T-helper 17 cell (primary cell): ENCODE measurements at places on chromosomes 6 and 20.
A peak's percentile ranks its signal among the peaks of the same experiment; 100 is the strongest.

DNA sequence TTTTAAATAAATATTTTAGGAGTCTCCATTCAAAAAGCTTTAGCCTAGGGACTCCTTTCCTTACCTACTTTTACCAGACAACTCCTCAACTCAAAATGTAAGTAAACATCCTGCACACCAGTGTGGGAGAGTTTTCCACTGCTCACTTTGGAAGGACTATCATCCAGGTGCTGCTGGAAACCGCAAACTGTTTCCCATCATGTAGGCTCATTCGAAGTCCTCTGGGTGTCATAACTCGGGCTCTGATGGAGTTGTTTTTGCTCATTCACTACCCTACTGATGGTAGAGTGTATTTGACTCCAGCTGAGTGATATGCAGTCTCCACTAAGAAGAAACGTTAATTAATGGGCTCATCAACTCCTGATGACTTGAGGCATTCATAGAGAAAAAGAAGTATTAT is 136.5 kb upstream of the AKAP12 start:
- DNase-seq = no peak

- no peak for DNase-seq
Observed at GRCh38 chr6:33729059-33729458, 17.6 kb upstream of the UQCC2 start.

- DNase-seq = no peak
Observed at GRCh38 chr20:57261457-57262251, 4.8 kb downstream of the BMP7 start.

DNA sequence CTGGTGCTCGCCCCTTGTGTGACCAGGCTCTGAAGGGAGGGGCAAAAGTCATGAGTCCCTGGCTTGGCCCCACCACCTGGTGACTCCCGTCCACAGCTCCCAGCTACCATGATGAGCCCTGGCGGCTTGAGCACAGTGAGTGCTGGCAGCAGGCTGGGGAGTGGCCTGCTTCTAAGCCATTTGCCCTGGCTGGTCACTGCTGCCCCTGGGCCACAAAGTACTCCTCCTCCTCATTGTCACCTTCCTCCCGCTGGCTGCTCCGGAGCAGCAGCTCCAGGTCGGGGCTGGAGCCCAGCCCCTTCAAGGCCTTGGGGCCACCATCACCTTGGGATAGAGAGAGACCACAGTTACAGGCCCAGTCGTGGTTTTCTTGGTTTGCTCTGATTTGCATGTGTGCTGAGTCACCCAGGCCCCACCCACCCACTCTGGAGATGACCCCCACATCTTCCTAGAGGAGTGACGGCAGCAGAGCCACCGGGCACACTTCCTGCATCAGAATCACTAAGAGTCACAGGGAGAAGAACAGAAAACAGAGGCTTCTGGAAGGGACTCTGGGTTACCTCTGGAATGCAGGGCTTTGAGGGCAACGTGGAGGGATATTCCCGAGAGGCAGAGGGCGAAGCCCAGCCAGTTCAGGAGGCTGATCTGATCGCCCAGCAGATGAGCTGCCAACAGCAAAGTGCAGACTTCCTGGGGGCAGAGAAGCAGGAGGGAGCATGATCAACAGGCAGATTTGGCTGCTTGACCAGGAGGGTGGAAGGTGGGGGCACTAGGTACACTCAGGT is 42.1 kb upstream of the CDH22 start:
- DNase-seq = no peak

GRCh38 chr20:3080939-3081388 is 3.6 kb downstream of the AVP start:
- DNase-seq = no peak

DNA sequence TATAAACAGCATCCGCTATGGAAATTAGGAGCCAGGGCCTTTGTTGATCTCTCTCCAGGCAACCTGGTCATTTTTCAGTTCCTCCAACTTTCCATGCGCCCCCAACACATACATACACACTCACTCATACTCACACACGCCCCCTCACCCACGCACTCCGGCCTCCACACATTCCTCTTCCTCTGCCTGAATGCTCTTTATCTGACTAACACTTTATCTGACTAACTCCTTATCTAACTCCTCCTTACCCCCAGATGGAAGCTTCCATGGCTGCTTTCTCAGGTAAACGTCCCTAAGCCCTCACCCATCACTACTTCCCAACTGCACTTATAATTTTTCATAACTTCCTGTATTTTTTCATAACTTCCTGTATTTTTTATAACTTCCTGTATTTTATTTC is 17.4 kb downstream of the CASS4 start:
- DNase-seq = no peak

DNA sequence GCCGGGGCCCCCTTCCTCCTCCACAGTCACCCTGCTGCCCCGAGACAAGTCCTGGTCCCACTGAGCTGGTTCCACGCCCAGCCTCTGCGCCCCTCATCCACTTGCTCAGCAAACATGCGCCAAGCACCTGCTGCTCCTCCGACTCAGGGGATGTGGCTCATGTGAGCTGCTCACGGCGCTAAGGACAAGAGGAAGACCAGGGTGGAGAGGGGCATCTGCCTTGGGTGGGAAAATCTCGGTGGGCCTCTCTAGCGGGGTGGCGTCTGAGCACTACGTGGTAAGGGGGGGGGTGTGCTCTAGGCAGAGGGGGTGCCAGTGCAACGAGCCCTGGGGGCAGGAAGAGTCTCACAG is 4.5 kb downstream of the LAMA5 start:
- DNase-seq = no peak

DNA sequence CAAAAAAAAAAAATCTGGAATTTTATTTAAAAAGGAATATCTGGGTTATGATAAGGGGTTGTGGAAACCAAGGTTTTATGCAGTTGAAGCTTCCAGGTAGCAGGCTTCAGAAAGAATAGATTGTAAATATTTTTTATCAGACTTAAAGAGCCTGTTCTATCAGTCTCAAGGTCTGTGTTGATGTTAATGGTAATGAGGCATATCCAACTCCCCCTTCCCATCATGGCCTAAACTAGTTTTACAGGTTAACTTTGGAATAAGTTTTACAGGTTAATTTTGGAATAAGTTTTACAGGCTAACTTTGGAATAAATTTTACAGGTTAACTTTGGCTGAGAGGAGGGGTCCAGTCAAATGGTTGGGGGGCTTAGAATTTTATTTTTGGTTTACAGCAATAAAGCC is 92.4 kb downstream of the CD24 start:
- DNase-seq = no peak

DNA sequence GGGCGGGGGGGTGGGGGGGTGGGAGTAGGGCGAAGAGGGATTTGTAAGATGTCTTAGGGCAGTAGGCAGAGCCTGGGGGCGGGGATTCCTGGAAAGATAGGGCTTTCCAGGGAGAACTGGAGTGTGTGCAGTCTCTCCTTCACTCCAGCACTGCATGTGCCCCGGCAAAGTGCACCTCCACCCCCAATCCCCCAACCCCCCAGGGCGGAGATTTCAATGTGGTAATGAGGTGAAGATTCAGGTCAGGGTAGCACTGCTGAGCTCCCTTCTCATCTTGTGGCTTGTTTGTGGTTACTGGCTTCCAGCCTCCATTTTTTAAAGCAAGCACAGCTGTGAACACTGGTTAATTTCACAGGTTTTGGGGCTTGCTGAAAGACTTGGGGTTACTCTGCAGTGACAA is 5.9 kb downstream of the TMEM239 start:
- DNase-seq = peak; percentile 38

GRCh38 chr6:137728386-137729349 is 138.4 kb upstream of the TNFAIP3 start:
- DNase-seq = no peak

DNA sequence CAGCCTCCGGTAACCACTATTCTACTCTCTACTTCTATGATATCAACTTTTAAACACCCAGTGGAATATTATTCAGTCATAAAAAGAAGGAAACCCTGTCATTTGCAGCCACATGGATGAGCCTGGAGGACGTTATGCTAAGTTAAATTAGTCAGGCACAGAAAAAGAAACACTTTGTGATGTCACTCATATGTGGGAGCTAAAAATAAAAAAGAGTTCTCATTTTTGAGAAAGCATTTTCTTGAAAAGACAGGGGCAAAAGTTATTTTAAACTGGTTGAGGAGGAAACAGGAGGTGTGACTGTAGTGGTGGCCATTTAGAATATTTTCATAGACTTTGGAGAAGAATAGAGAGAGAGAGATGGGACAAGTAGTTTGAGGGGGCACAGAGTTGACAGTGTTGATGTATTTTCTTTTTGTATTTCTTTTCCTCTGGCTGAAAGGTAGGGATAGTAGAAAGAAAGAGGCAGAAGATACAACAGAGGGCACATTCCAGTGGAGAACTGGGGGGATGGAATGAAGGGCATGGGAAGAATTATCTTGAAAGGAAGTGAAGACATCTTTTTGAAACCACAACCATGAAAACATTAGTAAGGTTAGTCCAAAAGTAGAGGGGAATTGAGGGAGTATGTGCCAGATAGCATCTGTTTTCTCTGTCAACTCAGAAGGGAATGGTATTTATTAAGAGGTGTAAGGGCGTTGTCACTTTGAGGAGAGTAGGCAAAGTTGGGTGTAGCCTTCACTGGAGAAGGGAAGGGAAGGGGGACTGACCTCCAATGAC is 181.3 kb upstream of the GMDS start:
- DNase-seq = no peak

- DNase-seq = peak; percentile 81
Observed at GRCh38 chr6:26532699-26533531, 5.3 kb upstream of the HMGN4 start.

DNA sequence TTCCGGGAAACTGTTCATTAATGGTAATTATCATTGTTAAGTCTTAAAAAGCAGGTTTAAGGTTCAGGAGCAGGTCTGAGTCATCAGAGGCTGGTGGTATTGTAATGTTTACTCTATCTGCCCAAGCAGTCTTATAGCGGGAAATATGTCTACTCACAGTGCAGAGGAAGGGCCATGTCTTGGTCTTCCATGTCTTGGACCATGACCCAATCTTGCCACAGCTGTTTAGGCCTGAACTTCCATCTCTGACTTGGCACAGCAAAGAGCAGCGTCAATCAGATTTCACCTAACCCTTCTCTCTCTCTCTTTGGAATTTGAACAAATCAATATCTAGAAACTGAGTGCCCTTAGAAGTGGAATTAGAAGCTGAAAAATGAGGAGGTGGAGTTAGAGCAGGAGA is 25.8 kb downstream of the SLC2A12 start:
- no peak for DNase-seq

GRCh38 chr20:63878899-63879663 is 14.0 kb downstream of the TPD52L2 start:
- no peak for DNase-seq

DNA sequence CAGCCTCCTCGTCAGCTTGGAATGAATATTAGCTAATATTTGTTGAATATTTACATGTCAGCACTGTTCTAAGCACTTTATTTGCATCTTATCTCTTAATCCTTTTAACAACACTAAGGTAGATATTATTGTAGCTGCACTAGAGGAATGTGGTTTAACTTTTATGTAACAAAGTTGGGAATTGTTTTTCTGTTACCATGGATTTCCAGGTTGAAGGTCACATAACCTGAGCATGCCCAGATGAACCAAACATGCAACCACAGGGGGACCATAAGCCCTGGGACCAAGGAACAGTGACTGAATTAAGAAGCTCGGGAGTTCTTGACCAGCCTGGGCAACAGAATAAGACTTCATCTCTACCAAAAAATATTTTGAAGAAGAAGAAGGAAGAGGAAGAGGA is 29.1 kb upstream of the YWHAB start:
- DNase-seq = no peak

- DNase-seq = no peak
Observed at GRCh38 chr6:71079677-71080076, 122.8 kb upstream of the B3GAT2 start.

- DNase-seq = no peak
Observed at GRCh38 chr6:105791583-105792318, 294.4 kb upstream of the PRDM1 start.

DNA sequence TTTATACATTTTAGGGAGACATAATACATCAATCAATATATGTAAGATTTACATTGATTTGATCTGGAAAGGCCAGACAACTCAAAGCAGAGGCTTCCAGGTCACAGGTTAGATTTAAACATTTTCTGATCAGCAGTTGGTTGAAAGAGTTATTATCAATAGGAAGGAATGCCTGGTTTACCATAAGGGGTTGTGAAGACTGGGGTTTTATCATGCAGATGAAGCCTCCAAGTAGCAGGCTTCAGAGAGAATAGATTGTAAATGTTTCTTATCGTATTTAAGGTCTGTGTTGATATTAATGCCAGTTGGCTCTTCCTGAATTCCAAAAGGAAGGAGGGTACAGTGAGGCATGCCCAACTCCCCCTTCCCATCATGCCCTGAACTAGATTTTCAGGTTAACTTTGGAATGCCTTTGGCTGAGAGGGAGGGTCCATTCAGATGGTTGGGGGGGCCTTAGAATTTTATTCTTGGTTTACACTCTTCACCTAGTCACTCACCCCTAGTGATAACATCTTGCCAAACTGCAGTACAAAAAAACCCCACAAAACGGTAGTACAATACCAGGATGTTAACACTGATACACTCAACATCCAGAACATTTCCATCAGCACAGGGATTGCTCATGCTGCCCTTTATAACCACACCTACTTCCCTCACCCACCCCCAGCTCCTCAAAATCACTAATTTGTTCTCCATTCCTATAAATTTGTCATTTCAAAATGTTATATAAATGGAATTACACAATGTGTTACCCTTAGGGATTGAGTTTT is 259.6 kb upstream of the PLN start:
- DNase-seq = no peak

DNA sequence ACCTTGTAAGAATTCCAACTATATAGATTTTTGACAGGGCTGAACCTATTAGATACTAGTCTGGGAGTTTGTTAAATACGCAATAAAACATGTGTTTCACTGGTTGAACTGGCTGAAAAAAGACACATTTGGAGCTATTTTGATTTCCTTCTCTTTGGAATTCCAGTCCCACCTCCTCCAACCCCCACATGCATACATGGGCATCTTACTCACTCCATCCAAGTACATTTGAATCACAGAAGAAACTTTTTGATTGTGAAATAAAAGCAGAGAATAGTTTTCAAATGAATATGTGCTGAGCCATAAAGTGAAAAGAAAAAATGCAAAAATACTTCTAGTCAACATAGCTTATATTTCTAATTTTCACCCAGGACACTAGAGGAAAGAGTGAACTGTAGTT is 33.9 kb upstream of the STXBP5 start:
- no peak for DNase-seq

DNA sequence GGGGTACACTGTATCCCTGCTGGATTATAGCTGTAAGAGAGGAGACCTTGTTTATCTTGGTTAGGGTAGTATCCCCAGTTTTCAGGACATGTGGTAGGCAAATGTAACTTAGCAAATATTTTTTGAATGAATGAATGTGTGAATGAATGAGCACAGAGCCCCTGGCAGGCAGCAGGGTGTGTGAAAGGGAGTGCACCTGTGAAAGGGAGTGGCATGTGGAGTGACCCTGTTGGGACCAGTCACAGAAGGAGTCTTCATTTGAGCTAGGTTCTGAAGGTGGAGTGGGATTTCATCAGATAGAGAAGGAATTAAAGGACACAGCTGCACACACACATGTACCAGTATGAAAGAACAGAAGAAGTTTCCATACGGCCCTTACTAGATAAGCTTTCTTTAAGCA is 4.9 kb downstream of the SMAP1 start:
- no peak for DNase-seq

GRCh38 chr20:40860487-40860902 is 168.1 kb upstream of the TOP1 start:
- no peak for DNase-seq

GRCh38 chr6:22896696-22897095 is 327.3 kb downstream of the HDGFL1 start:
- no peak for DNase-seq
